ACHN (cell line): ENCODE measurements at places on chromosomes 1 and 21.

GRCh38 chr1:175354080-175354479 lies 161.5 kb upstream of the KIAA0040 start:
- no peak for DNase-seq

GRCh38 chr1:185568155-185569123 lies 165.8 kb upstream of the HMCN1 start:
- DNase-seq = no peak

GRCh38 chr1:230906226-230906625 lies 37.9 kb upstream of the C1orf198 start:
- no peak for DNase-seq

GRCh38 chr1:20280341-20280740 lies 10.3 kb upstream of the VWA5B1 start:
- no peak for DNase-seq

DNA sequence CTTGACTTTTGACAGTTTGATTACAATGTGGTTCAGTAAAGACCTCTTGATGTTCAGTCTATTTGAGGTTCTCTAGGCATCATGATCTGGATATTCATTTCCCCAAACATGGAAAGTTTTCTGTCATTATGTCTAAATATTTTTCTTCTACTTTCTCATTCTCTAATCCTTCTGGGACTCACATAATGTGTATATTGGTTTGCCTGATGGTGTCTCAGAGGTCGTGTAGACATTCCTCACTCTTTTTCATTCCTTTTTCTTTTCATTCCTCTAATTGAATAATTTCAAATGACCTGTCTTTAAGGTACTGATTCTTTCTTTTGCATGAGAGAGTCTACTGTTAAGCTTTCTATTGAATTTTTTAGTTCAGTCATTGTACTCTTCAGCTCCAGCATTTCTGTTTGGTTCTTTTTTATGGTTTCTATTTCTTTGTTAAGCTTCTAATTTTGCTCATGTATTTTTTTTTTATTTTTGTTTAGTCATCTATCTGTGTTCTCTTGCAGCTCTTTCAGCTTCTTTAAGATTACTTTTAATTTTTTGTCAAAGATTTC lies 158.4 kb downstream of the GDAP2 start:
- no peak for DNase-seq
